ENCODE measurements at places on chromosomes 7 and 10. TPM values are rescaled to one million over a fixed set of nuclear protein-coding genes. Genes with fewer than 3 reads are reported as not detected.

GRCh38 chr10:36779238-36779846 is 346.1 kb upstream of the ANKRD30A start:
- no peak overlapping the region for H3K27ac ChIP-seq
- H3K4me3 ChIP-seq: no peak overlapping the region
- H3K4me1 ChIP-seq: no peaks in the 10 kb centered on the region
- no peak for DNase-seq
- no peaks in the 10 kb centered on the region for H3K27me3 ChIP-seq
- H3K36me3 ChIP-seq: no peaks in the 10 kb centered on the region

Gene NPFFR1
- not detected for total RNA-seq

DNA sequence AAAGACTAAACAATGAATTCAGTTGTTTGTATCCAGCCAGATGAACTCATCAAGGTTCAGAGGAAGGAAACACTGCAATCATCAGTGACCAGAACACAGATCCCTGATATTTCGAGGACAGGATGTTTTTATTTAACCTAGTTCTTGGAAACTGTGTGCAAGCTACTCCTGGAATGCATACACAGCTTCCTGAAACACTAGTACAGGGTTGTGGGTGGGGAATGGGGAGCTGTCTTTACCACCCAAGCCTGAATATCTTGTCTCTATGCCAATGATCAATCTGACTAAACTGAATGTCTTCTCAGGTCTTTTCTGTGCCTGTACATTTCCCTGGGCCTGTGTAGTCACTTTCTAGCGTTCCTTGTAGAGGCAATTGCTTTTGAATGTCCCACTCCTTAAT is 374.6 kb downstream of the CALN1 start:
- H3K4me1 ChIP-seq: no peaks in the 10 kb centered on the region
- DNase-seq: no peak
- no peaks in the 10 kb centered on the region for H3K36me3 ChIP-seq
- H3K4me3 ChIP-seq: no peak overlapping the region
- H3K27me3 ChIP-seq: no peaks in the 10 kb centered on the region
- H3K27ac ChIP-seq: no peak overlapping the region

GRCh38 chr10:15461353-15462108 is 90.4 kb upstream of the FAM171A1 start:
- H3K4me3 ChIP-seq: no peak overlapping the region
- DNase-seq: no peak
- H3K27ac ChIP-seq: no peak overlapping the region

DNA sequence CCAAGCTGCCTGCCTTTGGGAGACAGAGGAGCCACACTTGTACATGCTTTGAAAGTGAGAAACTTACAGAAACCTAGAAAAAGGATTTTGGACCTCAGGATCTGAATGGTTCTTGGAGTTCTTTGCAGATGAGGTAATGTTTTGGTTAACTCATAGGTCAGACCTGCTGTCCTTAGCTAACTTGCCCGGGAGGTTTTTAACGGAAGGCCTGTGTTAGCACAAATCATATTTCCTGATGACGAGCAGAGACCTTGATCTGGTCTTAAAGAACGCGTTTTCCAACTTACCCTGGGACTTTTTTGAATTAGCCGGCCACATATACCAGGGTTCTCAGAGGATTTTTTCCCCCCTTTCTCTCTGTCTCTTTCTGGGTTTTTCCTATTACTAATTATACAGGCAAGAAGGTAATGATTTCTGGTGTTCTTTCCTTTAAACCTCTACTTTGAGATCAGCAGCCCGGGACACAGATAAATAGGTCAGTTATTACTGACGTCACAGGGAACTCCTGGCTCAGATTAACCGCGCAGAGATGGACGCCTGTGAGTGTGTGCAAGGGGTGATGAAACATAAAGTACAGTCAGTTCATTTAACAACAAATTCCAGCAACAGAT is 101.7 kb upstream of the KLF6 start:
- peak; percentile 40 for DNase-seq
- peaks cover 21% of the 10 kb centered on the region for H3K4me1 ChIP-seq
- peak overlapping the region; percentile 82 for H3K27ac ChIP-seq
- H3K4me3 ChIP-seq: peak overlapping the region; percentile 8

Gene FAM25C
- not detected for total RNA-seq

DNA sequence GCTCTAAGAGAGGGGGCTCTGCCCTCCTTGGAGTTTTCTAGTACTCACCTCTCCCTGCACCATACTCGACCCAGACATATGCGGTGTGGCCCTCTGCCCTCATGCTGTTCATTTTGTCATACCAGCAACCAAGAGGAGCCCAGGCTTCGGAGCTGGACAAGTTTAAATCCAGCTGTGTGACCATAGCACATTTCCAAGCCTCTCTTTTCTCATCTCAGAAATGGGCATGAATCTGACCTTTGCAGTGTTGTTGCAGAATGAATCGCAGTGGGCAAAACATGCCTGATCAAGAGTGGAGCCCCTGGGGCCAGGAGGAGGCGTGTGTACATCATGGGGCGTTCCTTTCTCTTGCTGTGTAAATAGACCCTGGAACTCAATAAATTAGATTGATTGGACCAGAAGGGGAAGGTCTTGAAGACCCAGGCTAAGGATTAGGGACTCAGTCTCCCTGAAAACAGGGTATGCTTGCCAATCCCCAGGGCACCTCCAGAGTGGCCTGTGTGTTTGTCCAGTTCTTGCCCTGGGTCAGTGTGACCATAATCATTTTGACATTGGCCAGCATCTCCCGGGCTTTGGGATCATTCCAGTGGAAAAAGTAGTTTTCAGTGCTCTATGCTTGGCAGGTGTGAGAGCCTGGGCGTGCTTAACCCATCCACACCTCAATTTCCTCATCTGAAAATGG is 59.6 kb downstream of the ZMIZ1 start:
- peaks cover 73% of the 10 kb centered on the region for H3K4me1 ChIP-seq
- no peak overlapping the region for H3K27ac ChIP-seq
- H3K27me3 ChIP-seq: no peaks in the 10 kb centered on the region
- H3K4me3 ChIP-seq: no peak overlapping the region

Gene PAX4
- not detected for total RNA-seq

DNA sequence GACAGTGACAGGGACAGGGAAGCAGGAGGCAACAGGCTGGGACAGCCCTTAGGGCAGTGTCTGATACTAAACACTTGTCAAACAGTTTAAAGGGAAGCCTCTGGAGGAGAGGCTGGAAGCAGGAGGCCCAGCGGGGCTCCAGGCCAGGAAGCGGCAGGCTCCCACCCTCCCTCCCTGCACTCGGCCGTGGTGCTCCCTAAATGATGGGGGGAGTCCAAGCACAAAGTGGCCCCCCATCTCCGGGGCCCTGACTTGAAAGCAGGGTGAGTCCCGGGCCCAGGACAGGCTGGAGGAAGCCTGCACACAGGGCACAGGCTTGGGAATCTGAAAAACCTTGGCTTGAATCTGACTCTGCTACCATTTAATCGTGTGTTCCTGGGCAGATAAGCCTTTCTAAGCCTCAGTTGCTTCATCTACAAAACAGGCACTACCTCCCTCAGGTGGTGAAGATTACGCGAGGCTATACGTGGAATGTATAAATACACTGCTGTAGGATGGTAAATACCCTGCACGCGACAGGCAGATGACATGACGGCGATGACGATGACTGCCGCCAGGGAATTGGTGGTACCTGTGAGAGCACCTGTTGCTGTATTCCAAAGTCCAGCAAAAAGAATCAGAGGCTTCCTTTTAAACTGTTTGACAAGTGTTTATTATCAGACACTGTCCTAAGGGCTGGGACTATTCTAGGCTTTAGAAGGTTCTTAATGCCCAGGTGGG is 34.1 kb downstream of the GBX1 start:
- no peak overlapping the region for H3K4me3 ChIP-seq
- H3K36me3 ChIP-seq: peaks cover 42% of the 10 kb centered on the region
- no peak for DNase-seq
- no peaks in the 10 kb centered on the region for H3K27me3 ChIP-seq
- H3K27ac ChIP-seq: no peak overlapping the region

- H3K4me1 ChIP-seq: no peaks in the 10 kb centered on the region
- no peak overlapping the region for H3K4me3 ChIP-seq
- no peaks in the 10 kb centered on the region for H3K27me3 ChIP-seq
- no peak overlapping the region for H3K27ac ChIP-seq
- H3K36me3 ChIP-seq: no peaks in the 10 kb centered on the region
- DNase-seq: no peak
Measured at GRCh38 chr10:48940372-48940771, 732 bp upstream of the LRRC18 start.

DNA sequence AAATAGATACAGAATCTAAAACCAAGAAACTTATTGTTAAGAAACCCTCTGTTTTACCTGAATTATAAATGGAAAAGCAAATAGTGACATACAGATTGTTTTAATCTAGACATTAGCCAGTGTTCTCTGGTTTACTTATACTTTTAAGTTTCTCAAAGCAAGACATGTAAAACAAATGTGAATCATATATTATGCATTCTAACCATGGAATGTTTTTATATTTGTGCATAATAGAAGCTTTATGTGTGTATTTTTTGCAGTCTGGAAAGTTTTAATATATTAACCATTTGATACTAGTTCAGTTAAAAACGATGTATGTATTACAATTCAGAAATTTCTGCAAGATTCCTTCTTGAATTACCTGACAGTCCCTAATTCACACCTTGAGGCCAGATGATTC is 150.6 kb upstream of the TMEM72 start:
- no peak for DNase-seq
- no peak overlapping the region for H3K4me3 ChIP-seq
- H3K27me3 ChIP-seq: no peaks in the 10 kb centered on the region
- H3K27ac ChIP-seq: no peak overlapping the region
- H3K36me3 ChIP-seq: no peaks in the 10 kb centered on the region

Data from gastrocnemius medialis (tissue), 4 donors.